ENCODE measurements at places on chromosomes 2 and 18. TPM values are rescaled to one million over a fixed set of nuclear protein-coding genes. Genes with fewer than 3 reads are reported as not detected.

DNA sequence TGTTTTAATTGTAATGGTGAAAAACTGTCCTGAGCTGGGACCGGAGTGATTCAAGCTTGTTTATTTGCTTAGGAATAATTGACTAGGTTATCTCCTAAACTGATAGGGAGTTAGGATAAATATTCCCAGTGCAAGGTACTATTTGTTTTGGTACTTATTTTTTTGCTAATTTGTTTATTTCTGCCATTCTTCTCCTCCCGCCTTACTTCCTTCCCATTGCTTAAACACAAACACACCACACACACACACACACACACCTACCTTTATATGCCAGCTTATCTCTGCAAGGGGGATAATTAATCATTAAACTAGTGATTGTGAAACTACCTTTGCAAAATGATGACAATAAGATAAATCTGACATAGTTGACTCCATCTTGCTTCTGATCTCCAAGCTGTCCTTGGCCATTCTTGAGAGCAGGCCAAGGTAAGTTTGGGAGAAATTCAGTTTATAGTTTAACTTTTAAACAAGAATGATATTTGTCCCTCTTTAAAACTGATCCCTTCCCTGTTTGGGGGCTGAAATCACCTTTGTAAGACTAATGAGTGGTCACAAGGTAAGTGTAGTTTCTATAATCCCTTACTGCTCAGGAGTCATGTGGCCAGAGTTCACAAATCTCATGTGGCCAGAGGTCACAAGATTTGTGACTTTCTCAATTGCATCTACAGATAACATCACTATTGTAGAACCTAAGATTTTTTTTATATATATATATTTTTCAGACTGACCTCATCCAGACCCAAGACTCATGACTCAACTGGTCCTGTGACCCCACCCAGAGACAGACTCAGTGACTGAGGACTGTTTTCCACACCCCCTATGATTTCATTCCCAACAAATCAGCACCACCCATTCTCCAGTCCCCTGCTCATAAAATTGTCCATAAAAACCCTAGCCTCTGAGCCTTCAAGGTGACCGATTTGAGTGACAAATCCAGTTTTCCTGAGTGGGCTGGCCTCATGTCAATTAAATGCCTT is 83.1 kb upstream of the LRRTM4 start:
- no peak for DNase-seq

Gene KCNE4
- 0.14 TPM for total RNA-seq

DNA sequence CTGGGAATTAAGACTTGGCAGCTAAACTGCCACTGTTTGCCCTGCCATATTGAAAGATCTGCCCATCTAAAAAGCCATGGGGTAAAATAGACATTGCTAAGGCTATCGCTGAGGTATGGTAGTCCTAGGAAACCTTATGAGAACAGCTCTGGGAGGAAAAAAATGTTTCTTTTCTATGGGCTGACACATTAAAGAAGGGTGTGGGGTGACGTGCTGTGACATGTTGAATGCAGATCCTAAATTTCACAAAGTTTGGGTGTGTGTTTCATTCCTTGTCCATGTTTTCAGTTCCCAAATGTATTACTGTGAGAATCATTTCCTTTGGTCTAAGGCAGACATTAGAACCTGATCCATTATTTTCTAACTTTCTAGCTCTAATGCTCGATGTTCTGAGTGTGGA is 766.4 kb downstream of the BCL11A start:
- peak; percentile 21 for DNase-seq

Gene ELOA2
- not detected for total RNA-seq

- no peak for DNase-seq
Measured at GRCh38 chr2:179272406-179273192, 8.0 kb upstream of the SESTD1 start.

DNA sequence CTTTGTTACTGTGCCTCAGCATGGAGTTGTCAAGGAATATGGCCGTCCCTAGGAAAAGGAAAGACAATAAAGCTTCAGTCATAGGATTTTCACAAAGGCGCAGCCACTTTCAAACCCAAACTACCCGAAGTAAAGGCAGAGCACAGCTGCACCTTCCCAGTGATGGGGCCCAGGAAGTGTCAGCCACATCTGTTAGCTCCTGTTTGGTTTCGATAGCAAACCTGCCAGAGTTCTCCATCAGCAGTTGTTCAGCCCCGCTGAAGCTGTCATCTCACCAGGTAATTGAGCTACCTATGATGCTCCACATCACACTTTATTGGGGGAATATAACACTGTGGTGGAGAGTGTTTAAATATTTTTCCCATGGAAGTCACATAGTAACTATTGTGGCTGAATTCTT is 80.7 kb downstream of the LRATD1 start:
- DNase-seq = no peak

DNA sequence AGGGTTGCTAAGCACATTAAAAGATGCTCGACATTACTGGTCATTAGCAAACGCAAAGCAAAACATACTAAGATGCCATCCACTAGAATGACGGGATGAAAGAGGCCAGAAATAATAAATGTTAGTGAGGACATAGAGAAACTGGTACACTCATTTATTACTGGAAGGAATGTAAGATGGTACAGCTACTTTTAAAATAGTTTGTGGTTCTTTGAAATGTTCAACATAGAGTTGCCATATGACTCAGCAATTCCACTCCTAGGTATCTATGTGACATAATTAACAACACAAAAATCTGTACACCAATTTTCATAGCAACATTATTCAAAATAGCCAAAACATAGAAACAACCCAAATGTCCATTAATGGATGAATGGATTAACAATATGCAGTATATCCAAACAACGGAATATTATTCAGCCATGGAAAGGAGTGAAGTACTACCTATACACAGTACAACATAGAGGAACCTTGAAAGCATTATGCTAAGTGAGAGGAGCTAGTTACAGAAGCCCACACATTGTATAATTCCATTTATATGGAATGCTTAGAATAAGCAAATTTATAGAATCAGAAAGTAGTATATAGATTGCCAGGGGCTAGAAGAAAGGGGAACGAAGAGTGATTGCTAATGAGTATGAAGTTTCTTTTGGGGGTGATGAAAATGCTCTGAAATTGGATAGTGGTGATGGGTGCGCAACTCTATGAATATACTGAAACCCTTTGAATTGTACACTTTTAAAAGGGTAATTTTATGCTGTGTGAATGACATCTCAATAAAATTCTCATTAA is 61.9 kb upstream of the IL1R1 start:
- no peak for DNase-seq

Gene COL5A2
- total RNA-seq = 22.7 TPM

DNA sequence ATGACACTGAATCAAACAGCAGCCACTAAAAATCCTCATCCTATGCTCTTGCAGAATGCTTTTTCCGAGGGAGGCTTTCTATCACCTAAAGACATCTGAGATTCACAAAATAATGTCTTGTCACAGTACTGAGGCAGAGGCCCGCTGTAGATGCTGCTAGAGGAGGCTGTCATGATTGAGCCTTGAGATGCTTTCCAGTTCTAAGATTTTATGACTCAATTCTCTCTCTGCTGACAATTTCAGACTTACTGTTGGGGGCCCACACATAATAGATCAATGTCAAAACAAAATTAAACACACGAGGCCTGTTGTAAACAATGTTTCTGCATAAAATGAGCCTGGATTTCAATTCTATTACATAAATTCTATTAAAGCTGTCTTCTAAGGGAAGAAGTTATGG is 132.7 kb upstream of the ARL4C start:
- no peak for DNase-seq

Gene BOD1L2
- not detected for total RNA-seq

- DNase-seq = no peak
Measured at GRCh38 chr2:100136310-100136709, 6.1 kb downstream of the AFF3 start.

Gene PLB1
- 3.8 TPM for total RNA-seq

GRCh38 chr2:128660836-128661235 is 342.2 kb upstream of the HS6ST1 start:
- no peak for DNase-seq

Gene UBXN2A
- total RNA-seq = 13.1 TPM

DNA sequence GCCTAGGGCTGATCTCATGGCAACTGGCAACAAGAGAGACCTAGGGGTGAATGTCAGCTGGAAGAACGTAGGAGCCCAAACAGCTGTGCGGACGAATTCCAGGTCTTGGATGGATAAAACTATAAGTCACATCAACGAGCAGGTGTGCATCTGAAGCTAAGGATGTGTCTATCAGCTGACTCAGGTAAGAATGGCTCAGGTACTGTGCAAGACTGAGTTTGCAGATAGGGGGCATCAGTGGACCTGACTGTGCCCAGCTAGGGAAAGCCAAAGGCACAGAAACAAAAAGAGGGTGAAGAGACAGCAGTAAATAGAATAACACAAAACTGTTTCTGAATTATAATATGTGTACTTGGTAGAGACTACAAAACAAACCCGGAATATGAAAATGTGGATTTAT is 357.3 kb downstream of the ZEB2 start:
- peak; percentile 7 for DNase-seq

GRCh38 chr18:65988972-65989371 is 238.2 kb downstream of the CDH7 start:
- DNase-seq = no peak

- no peak for DNase-seq
Measured at GRCh38 chr18:79305911-79306310, 89.8 kb upstream of the NFATC1 start.

Gene MC5R
- not detected for total RNA-seq

Gene C2orf92
- 0.71 TPM for total RNA-seq

DNA sequence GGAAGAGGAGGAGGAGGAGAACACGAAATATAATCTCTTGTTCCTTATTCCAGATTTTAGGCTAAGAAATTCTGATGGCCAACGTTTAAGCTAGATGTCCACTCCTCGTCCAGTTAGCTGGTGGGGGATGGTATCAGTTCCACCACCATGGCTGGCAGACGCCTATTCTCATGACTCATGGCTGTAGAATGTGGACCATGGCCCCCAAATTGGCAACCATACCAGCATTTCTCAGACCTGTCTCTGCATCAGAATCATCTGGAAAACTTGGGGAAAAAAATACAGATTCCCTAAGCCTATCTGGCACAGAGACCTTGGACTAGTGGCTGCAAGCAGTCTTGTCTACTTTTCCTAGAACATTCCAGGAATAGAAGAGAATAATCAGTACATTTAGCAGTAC is 267.7 kb upstream of the SIX2 start:
- no peak for DNase-seq

- no peak for DNase-seq
Measured at GRCh38 chr2:222753251-222753824, 81.9 kb downstream of the MOGAT1 start.

Gene TDRD15
- not detected for total RNA-seq

Gene VWC2L
- not detected for total RNA-seq

DNA sequence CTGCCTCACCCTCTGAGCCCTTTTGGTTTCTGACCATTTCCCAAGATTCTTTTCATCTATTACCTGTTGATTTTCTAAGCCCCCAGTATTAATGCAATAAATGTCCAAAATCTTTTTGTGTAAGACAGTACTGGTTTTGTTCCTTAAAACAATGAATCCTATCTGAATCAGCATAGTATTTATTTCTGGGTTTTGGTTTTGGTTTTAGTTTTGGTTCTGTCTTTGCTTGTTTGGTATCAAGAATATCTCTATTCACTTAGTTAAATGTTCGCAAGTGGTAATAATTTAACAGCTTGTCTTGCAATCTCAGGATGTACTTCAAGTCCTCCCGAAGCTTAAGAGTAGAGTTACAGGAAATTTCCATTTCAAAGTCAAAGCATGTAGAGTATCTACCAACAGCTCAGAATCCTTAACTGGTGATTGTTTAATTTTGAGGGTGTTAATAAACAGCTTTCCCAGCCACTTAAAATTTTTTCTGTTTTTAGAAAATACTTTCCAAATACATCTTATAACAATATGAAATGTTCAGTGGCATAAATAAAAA is 67.7 kb upstream of the NEDD4L start:
- no peak for DNase-seq

DNA sequence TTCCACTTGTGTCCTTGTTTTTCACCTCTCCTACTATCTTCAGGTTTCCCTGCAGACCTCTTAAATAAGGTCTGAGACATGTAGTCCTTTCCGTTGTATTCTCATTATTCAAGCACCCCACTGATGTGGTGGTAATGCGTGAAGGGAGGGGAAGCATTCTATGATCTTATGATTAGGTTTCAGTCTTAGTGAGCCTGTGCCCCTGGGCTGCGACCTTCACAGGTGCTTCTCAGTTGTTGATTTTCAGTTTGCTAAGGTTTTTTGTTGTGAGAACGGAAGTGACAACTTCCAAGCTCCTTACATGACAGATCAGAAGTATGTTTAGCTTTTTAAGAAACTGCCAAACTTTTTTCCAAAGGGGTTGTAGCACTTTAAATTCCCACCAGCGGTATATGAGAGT is 41.3 kb downstream of the VPS54 start:
- no peak for DNase-seq

Gene TRABD2A
- total RNA-seq = 1.5 TPM

GRCh38 chr2:65096948-65097347 is 33.0 kb downstream of the RAB1A start:
- no peak for DNase-seq

- no peak for DNase-seq
Measured at GRCh38 chr2:218036371-218036770, 32.7 kb upstream of the RUFY4 start.

Gene PEX13
- total RNA-seq = 22.3 TPM

All from foreskin keratinocyte (primary cell).